CD4-positive, alpha-beta T cell treated with Interleukin-12 subunit alpha and Interleukin-12 subunit beta, for 1 hour (primary cell): ENCODE measurements at places on chromosomes 2 and 18.

DNA sequence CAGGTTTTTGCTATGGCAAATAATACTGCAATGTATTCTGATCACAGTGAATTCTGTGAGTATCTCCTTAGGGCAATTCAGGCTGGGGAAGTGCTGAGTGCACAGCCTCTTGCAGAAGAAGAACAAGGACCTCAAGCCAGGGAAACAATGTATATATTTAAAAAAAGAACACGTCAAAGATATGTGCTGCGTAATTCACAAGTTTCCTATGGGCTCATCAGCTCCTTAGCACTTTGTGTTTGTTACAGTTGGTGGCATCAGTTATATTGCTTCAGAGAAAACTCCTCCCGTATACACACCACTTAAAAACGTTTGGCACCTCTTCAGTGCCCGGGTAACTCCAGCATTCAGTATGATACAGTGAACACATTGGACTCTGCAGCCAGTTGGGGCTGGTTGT, 16.5 kb upstream of the MARCO start:
- DNase-seq = no peak

DNA sequence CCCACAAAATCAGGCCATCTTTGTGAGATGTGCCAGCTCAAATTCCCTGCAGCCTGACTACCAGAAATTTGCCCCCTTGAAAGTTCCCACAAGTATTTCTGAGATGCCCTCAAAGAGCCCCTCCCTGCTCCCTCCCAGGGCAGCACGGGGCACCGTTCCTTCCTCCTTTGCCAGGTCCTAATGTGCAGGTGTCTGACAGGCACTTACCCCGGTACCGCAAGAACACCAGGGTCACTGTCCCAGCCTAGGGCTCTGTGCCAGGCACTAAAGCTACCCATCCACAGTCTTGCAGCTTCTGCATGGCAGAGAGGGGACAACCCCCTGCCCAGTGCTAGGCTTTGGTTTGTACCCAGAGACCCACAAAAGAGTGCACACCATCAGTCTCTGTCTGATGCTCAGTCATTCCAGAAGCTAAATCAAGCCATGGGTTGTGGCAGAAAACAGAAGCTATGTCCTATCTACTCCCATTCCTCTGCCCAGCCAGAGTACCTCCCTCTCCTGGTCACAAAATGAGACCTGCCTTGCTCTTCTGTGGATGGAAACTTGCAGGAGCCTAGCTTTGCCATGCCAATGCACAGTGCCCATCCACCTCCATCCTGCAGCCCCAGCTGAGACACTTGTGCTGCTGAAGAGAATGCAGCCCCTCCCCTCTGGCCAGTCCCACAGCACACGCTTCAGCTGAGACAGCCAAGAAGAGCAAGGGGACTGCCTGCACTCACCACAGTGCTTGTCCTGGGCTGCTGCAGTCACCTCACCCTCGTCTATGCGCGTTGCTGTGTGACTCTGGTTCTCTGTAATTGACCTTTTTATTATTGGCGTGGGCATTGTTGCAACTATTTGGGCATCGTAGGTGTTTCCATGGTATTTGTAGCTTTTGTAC, 48.7 kb downstream of the INPP5D start:
- DNase-seq = no peak

- DNase-seq = no peak
Measured at GRCh38 chr2:128438091-128438490, 119.4 kb upstream of the HS6ST1 start.

DNA sequence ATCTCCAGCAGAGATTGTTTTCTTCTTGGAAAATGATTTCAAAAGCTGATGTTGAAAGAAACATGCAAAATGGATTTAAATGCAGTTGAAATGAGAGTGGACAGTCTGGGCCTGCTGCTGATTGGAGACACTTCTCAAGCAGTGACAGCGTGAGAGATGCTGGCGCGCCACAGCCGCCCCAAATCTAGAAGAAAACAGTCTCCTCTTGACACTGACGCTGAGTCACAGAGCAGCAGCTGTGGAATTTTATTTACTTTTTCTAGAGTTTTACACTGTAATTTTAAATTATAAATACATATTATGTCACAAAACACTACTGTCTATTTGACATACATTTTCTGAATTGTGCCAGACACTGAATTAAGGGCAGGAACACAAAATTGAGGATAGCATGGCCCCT, 121.8 kb upstream of the TMEM200C start:
- no peak for DNase-seq

DNA sequence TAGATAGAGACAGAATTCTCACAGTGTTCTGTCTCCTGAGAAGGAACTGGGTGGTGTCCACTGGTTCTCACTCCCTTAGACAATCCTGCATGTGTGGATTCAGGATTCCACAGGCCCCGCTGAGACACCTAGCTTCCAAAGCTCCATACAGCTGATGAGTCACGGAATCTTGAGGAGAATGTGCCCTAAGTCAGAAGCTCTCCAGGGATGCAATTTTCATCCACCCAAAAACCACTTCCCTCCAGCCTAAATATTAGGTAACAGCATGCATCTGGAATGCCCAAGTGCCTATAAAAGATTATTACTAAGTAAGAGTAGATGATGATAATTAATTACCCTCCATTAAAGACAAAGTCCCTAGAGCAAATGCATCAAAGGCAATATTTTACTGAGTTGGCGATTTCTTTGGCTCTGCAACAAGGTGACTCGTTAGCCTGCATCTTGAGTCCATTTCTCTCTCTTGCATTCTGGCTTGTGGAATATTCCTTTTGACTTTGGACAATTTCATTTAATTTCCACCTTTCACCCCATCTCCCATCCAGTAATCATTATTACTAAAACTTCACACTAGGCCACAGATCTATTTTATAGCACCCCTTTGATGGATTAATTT, 475.1 kb downstream of the TNS1 start:
- DNase-seq = no peak

GRCh38 chr18:39425172-39425850, 1859.7 kb upstream of the CELF4 start:
- DNase-seq = no peak

DNA sequence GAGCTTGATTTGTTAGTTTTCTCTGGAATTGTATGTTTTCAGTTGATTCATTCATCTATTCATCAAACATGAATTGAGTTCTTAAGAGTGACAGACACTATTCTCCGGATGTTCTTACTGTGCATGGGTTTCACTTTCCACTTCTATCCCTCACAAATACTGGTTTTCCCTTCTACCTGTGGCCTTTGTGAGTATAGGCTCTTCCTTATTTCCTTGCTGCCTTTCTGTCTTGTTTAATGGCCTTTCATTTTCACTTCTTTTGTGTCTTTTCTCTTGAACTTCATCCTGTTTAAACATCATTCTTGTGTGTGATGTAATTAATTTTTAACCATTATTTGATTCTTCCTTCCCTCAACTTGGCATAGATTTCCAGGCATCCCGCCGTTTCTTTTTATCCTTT, 90.7 kb downstream of the CRIM1 start:
- no peak for DNase-seq

GRCh38 chr2:234448506-234449184, 48.2 kb downstream of the ARL4C start:
- DNase-seq = no peak

GRCh38 chr2:222470802-222471468, 46.6 kb downstream of the SGPP2 start:
- no peak for DNase-seq

- no peak for DNase-seq
Measured at GRCh38 chr2:55885127-55885943, 38.2 kb downstream of the EFEMP1 start.

DNA sequence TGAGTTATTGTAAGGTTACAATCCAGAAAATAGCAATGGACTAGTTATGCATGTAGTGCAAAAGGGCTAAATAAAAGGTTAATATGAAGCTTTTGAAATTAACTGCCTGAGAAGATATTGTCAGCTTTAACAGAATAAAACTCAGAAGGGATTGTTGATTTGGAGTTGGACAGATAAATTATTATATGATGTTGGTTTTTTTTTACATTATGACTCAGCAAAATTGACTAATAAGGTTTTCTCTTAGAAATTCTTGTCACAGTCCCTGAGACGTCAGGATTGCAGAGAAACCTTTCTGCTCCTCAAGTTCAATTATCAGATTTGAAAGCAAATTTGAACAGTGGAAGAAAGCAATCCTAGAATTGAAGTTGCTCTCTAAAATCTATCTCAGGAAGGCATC, 946.9 kb downstream of the CBLN2 start:
- no peak for DNase-seq
